SJCRH30 (cell line): ENCODE measurements at places on chromosomes 13 and 19.

DNA sequence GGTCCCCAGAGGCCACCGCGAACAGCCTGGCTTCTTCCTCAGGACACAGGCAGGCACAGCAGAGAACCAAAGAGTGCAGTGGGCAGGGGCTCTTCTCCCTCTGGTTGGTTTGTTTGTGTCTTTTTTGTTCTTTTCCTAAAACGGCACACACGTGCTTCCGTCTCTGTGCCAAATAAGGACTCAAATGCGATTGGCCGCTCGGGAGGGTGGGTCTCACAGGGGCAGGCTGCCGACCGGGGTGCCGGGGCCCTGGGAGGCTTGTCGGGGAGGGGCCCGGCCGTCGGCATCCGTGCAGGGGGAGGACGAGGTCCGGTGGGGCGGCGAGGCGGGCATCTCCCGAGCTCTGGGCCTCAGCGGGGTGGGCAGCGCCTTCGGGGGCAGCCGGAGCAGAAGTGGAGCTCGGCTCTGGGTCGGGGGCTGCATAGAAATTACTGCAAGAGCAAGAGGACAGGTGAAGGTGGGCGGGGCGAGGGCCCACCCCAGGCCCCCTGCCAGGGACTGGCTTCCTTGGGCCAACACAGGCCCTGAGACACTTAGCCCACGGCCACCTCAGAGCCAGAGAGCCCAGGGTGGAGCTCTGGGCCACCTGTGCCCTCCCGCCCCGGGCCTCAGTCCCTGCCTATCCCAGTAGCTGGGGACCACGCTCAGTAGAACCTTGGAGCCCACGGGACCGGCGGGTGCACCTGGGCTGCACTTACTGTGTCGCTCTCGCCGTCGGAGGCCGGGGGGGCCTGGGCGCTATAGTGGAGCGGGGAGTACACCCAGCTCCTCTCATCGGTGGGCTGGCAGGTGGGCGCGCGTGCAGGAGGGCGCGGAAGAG, 6.4 kb upstream of the CACTIN start:
- H3K27me3 ChIP-seq: no peaks in the 10 kb centered on the region
- no peak overlapping the region for H3K4me3 ChIP-seq
- no peaks in the 10 kb centered on the region for H3K4me1 ChIP-seq
- no peaks in the 10 kb centered on the region for H3K36me3 ChIP-seq

DNA sequence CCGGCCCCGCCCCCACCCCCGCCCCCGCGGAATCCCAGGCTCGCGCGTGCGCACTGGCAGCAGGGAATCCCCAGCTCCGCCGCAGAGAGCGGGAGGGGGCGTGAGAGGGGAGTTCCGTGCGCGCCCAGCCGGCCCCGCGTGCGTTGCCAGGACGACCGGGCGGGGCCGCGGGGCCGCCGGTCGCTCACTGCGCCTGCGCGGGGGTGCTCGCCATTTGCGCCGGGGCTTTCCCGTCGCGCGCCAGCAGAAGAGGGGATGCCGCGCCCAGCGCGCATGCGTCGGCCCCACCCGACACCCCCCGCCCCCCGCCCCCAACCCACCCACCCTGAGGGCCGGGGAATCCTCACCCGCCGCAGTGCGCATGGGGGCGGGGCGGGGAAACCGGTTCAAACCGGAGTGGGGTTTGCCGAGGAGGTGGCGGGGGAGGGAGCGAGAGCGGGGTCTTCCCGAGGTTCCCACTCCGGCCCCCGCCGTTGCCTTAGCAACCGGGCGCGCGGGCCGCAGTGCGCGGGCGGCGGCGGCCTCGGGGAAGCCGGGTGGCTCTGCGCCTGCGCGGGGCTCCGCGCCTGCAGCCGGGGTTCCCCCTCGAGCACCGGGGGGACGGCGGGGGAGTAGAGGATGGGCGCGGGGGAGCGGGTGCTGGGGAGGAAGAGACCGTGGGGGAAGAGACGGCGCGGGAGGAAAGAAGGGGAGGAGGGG, 15.1 kb downstream of the CCDC124 start:
- peaks cover 16% of the 10 kb centered on the region for H3K4me1 ChIP-seq
- peak; percentile 98 for DNase-seq
- no peaks in the 10 kb centered on the region for H3K36me3 ChIP-seq
- no peak overlapping the region for H3K27ac ChIP-seq
- peak overlapping the region; percentile 61 for H3K4me3 ChIP-seq

GRCh38 chr13:44052780-44053184, 173.1 kb downstream of the LACC1 start:
- H3K27ac ChIP-seq: no peak overlapping the region
- no peaks in the 10 kb centered on the region; the same call in 1 of the 2 replicates for H3K4me1 ChIP-seq
- H3K4me3 ChIP-seq: no peak overlapping the region
- H3K27me3 ChIP-seq: no peaks in the 10 kb centered on the region
- DNase-seq: no peak

DNA sequence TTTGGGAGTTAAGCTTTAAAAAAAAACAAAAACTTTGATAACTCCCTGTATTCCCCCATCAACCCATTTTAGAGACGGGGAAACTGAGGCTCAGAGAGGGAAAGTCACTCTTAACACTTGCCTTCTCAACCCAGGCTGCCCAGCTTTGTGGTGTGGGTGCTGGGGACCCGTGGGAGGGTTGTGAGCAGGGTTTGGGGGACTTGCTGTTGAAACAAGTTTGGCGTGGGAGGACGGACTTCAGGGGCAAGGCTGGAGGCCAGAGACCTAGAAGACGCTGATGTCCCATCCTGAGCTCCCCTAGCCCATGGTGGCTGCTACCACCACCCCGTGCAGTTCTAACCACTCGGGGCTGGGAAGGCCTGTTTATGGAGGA, 747 bp upstream of the CACTIN start:
- no peaks in the 10 kb centered on the region for H3K36me3 ChIP-seq
- H3K4me3 ChIP-seq: peak overlapping the region; percentile 94; the same call in 1 of the 2 replicates
- no peaks in the 10 kb centered on the region for H3K27me3 ChIP-seq
- no peaks in the 10 kb centered on the region for H3K4me1 ChIP-seq
- no peak overlapping the region for H3K27ac ChIP-seq
- no peak for DNase-seq

- no peaks in the 10 kb centered on the region for H3K4me1 ChIP-seq
- no peaks in the 10 kb centered on the region for H3K27me3 ChIP-seq
- no peak for DNase-seq
Measured at GRCh38 chr13:99022941-99023340, 45.1 kb upstream of the DOCK9 start.

GRCh38 chr19:51564791-51565190, 6.3 kb upstream of the ZNF175 start:
- no peaks in the 10 kb centered on the region for H3K36me3 ChIP-seq
- H3K27ac ChIP-seq: no peak overlapping the region
- no peak for DNase-seq
- no peaks in the 10 kb centered on the region for H3K4me1 ChIP-seq

DNA sequence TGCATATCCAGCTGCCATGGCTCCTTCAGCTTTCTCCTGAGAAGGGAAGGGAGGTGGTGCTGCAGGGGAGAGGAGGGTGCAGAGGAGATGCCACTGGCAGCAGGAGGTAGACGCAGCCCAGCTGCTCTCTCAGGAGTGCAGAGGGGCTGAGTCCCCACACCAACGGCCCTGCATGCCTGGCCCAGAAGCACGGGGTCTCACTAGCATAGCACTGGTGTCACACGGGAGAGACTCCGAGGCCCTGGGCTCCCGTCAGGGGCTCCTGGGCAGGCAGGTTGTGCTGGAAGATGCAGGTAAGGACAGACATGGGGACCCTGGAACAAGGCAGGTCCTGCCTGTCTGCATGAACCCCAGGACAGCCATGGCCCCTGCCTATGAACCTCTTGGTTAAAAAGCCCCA, 80.1 kb downstream of the C1QTNF9 start:
- H3K27me3 ChIP-seq: no peaks in the 10 kb centered on the region
- no peak overlapping the region for H3K27ac ChIP-seq
- no peak for DNase-seq
- no peaks in the 10 kb centered on the region for H3K4me1 ChIP-seq
- H3K36me3 ChIP-seq: no peaks in the 10 kb centered on the region
- no peak overlapping the region for H3K4me3 ChIP-seq

DNA sequence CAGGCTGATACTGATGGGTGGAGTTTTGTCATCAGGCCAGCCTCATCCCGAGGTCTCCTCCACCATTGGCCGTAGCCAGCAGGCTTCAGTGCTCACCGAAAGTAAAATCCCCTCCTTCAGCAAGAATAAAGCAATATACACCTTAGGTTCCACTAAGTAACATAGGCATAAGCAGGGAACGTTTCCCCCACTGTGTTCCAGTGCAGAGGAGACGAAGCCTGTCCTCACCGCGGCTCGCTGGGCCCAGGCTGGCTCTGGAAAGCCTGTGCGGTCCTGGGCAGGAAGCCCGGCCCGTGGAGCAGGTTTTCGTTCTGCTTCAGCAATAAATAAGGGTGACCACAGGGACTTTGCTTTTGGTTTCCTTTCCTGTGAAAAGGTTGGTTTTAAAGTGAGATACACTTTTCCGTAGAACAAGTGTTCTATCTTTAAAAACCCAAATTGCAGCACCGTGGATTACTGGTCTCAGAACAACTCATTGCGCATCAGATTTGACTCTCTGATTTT, 16.3 kb upstream of the TEX29 start:
- no peak overlapping the region for H3K4me3 ChIP-seq
- DNase-seq: no peak
- H3K4me1 ChIP-seq: no peaks in the 10 kb centered on the region
- H3K27me3 ChIP-seq: no peaks in the 10 kb centered on the region
- H3K27ac ChIP-seq: no peak overlapping the region

DNA sequence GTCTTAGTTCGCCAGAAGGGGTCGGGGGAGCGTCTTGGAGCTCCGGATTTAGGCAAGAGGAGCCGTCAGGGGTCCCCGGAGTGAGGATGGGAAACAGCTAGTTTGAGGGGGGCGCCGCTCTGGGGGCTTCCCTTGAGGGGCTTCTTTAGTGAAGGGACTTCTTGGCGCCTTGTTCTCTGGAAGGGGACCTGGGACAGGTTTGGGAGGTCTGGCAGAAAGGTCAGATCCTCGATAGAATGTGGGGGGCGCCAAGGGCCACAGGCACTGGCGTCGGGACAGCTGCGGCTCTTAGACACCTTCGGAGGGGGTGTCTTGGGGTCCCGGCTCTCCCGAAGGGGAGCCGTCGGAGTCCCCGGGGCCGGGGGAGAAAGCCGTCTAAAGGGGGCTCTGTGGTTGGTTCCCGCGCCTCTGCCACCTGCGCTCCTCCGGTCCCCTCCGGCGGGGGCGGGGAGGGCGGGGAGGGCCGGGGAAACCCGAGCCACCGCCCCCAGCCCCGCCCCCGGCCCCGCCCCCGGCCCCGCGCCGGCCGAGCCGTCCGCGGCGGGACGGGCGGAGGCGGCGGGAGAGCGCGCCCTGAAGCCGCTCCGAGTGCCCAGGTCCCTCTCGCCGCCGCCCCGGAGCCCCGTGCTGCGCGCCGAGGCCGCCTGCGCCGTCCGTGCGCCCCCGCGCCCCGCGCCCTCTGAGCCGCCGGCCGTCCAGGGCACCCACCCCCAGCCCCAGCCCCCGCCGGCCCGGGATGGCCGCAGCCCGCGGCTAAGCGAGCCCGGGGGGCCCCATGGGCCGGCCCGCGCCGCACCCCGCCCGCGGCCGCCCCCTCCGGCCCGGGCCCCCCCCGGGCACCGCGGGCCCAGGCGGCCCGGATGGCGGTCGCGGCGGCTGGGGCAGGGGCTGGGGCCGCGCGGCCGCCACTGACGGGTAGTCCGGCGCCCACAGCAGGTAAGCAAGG, at the start of gene NRTN:
Gene NRTN, plus strand, starts transcription at position 552 of the 946 bp plus-strand sequence. CDS start 19,099 bp downstream, outside the sequence.
- no peaks in the 10 kb centered on the region for H3K27me3 ChIP-seq
- H3K4me3 ChIP-seq: peak within 1 kb of the TSS; percentile 61
- H3K36me3 ChIP-seq: no peaks in the 10 kb centered on the region
- peak within 1 kb of the TSS; percentile 5; the same call in 1 of the 2 replicates for H3K27ac ChIP-seq

- no peak overlapping the region for H3K4me3 ChIP-seq
- no peak overlapping the region for H3K27ac ChIP-seq
- DNase-seq: no peak
- H3K36me3 ChIP-seq: no peaks in the 10 kb centered on the region
Measured at GRCh38 chr13:97493456-97493855, 59.5 kb downstream of the RAP2A start.

GRCh38 chr19:35417278-35417677, 30.8 kb upstream of the FFAR2 start:
- DNase-seq: no peak
- no peak overlapping the region for H3K4me3 ChIP-seq
- no peaks in the 10 kb centered on the region for H3K4me1 ChIP-seq
- no peak overlapping the region for H3K27ac ChIP-seq
- H3K36me3 ChIP-seq: no peaks in the 10 kb centered on the region

DNA sequence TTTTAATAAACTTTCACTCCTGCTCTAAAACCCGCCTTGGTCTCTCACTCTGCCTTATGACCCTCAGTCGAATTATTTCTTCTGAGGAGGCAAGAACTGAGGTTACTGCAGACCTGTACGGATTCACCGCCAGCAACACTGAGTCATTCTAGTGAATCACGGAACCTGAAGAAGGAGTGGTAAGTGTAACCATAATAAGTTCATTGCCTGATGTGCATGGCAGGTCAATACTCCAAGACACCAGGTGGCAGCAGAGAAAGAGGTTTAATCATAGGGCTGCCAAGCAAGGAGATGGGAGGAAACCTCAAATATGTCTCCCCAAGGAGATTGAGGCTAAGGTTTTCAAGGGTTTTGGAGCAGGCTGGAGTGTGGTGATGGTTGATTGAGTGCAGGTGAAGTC, 204.3 kb upstream of the IPO5 start:
- H3K4me1 ChIP-seq: no peaks in the 10 kb centered on the region
- H3K4me3 ChIP-seq: no peak overlapping the region
- H3K27ac ChIP-seq: no peak overlapping the region
- H3K27me3 ChIP-seq: no peaks in the 10 kb centered on the region
